ENCODE measurements at places on chromosomes 3 and 15. TPM values are rescaled to one million over a fixed set of nuclear protein-coding genes. Genes with fewer than 3 reads are reported as not detected.

- no peak for DNase-seq
Observed at GRCh38 chr15:49270541-49271421, 100.7 kb downstream of the GALK2 start.

DNA sequence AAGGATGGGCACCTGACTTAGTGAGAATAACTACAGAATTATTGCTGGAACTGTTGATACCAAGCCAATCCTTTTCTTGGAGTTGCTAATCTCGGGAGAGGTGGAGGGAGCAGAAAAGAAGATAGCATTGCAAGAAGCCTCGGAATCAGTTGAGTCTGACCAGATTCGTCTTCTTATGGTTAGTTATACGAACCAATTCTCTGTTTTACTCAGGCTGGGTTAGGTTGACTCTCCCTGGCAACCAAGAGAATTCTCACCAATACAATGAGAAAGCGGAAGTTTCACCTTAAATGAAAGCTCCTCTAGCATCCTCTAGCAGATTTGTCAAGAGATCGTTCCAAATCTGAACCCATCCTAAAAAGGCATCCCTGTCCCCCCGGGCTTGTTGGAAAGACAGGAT is 43.5 kb upstream of the UBE2E1 start:
- no peak for DNase-seq

- DNase-seq: no peak
Observed at GRCh38 chr3:161548301-161548700, 51.7 kb downstream of the OTOL1 start.

DNA sequence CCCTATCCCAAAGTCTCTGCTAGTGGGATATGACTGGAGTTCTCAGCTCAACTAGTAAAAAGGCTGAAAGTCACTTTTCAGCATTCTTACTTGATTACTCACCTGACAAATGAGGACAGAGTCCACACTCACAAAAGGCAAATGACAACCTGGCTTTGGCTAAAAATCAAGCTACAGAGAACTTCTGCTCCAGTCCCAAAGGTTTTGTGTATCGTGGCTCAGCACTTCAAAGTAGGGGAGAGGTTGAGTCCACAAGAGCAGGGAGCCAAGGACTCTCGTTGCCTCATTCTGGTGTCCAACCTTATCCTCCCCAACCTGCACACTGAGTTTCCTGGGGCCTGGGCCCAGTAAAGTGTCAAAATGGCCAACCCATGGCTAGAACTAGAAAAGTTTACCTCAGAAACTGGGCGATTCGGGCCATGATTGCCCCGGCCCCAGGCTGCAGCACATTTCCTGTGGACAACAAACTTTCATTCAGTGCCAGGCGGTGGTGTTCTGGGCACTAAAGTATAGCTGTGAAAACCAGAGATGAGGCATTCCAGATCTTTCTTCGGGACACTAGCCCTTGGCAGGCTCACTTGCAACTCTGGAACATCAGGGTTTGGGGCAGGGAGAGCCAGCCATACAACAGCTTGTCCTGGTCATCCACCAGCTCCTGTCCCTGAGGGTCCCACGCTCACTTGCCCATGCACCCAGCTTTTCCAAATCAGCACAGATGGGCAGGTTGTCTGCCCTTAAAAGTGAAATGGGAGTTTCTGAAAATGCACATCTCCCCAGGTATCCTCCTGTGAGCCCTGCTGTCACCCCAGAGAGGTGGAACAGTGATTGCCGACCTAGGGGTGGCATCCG is 3.1 kb downstream of the ACAA1 start:
- DNase-seq: no peak

DNA sequence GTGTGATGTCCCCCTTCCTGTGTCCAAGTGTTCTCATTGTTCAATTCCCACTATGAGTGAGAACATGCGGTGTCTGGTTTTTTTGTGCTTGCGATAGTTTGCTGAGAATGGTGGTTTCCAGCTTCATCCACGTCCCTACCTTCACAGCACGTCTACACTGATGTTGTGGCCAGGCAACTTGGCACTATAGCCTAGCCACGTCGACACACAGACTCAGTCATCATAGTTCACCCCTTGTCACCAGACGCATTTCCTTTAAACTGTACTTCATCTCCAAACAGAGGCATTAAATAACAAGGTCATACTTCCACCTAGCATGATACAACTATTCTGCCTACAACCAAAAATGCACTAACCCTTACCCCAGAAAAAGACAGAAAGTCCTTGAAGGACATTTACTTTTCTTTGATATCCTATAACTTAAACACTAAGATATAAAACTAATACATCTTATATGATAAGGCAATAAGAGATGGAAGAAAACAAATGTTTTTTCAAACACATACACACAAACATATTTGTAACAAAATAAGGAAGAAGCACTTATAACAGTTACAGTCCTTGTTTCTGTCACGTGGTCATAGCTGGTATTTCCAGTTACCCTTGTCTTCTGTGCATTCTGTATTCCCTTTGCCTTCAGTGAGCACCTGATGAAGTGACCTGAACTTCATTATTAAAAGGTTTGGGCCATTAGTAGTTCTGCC is 121.4 kb downstream of the KLF13 start:
- DNase-seq: no peak

DNA sequence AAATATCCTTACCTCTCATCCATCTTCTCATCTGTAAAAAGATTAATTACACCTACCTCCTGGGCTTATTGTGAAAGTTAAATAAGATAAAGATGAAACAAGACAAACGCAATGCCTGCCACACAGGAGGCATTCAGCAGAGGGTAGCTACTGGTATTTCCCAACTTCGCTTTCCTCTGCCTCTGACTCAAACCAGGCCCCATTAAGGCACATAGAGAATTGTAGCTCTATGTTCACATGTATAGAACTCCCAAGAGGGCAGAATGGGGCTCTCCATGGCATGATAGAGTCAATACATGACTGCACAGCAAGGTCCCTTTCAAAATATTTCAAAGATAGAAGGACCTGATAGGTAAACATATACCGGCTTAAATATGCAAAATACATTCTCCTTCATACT is 1.4 kb downstream of the LYSMD2 start:
- no peak for DNase-seq

DNA sequence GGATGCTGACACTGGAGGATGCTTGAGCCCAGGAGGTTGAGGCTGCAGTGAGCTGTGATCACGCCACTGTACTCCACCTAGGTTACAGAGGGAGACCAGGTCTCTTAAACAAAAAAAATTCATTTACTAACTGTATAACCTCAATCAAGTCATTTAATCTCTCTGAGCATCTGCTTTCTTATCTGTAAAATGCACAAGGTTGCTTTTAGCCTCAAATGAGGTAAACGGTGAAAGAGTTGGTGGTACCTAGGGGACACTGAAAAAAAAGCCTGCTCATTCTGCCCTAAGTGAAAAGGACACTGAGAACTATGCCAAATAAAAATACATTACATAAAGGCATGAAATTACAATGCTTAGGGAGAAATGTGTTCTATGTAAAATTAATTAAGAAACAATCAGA is 3.4 kb downstream of the PP2D1 start:
- no peak for DNase-seq

DNA sequence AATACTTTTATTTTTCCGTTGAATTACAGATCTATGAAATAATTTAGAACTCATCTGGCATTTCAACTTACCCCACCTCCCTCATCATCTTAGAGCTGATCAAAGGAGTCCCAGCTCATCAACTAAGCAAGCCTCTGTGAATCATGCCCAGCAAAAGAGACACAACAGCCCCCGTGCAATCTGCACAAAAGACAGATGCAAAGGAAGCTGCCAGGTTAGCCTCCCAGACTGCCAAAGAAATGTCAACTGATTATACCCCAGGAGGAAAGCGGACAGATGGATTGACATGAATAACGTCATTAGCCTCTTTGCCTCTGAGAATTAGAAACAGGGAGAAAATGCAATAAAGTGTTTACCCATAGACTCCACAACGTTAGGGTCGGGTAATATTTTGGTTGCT is 75.0 kb downstream of the GABRB3 start:
- no peak for DNase-seq

DNA sequence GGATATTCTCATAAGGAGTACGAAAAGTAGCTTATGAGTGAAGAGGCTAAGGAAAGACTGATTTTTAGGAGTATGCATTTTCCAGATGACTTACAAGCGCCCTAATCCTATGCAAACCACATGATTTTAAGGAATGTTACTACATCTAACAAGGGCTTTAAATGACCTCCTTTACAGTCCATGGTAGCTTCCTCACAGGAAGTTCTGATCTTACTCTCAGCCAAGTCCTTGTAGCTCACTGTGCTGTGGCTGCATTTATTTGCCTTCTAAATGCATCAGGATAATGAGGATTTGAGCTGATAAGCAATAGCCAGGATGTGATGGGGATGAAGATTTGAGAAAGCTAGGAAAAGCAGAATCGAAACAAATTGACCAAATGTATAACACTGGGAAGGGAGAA is 896.0 kb downstream of the MCTP2 start:
- DNase-seq: no peak

DNA sequence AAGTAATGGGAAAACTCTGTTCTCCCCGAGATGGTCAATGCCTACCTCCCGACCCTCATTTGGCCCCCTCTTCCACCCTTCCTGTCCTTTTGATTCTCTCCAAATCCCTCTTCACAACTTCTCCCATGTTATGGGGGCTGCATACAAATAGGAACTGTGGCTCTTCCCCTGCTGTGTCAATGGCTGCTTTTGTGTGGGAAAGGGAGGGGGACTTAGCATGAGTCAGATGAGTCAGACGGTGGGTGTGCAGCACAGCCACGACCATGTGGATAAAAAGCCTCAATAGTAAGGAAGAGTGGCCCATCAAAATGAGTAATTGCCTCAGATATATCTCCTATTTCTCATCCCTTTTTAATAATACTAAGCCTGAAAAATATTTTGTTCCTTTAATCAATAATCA is 31.9 kb downstream of the SPATA16 start:
- DNase-seq: no peak

GRCh38 chr3:53803124-53803815 is 42.9 kb downstream of the CHDH start:
- DNase-seq: no peak

DNA sequence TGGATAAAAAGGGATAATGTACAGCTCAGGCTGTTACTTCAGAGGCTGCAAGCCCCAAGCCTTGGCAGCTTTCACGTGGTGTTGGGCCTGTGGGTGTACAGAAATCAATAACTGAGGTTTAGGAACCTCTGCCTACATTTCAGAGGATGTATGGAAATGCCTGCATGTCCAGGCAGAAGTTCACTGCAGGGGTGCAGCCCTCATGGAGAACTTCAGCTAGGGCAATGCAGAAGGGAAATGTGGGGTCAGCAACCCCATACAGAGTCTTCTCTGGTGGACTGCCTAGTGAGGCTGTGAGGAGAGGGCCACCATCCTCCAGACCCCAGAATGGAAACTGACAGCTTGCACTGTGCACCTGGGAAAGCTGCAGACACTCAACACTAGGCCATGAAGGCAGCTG is 1350.3 kb downstream of the ROBO2 start:
- DNase-seq: no peak

DNA sequence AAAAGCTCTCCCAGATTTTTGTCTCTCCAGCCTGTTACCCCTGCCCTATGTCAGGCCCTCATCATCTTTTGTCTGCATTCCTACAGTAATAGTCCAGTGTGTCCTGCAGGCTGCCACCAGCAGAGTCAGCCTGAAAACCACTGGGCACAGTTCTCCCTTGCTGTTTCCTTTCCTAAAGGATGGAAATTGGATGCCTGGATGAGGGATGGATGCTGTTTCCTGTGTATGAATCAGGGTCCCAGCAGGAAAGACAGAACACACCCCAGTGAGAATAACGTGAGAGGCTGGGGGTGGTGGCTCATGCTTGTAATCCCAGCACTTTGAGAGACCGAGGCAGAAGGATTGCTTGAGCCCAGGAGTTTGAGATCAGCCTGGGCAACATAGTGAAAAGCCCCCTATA is 3.3 kb upstream of the SNX33 start:
- DNase-seq: no peak

DNA sequence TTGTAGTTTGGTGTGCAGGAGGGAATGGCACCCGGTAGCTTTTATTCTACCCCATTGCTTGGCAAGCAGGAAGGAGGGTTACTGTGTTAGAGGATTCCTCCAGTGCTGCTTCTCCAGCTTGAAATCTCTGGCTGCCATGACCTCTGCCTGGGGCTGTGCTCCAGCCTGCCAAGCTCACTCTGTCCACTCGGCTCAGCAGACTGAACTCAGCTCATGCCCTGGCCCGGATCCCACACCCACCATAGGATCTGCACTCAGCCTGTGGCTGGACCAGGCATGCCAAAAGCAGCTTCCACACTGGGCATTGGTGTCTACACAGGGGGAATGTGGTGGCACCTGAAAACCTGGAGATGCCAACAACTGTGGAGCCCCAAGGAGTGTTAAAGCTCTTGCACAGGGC is 26.3 kb downstream of the CLDN16 start:
- no peak for DNase-seq

- no peak for DNase-seq
Observed at GRCh38 chr3:193945143-193945542, 190.8 kb upstream of the HES1 start.

DNA sequence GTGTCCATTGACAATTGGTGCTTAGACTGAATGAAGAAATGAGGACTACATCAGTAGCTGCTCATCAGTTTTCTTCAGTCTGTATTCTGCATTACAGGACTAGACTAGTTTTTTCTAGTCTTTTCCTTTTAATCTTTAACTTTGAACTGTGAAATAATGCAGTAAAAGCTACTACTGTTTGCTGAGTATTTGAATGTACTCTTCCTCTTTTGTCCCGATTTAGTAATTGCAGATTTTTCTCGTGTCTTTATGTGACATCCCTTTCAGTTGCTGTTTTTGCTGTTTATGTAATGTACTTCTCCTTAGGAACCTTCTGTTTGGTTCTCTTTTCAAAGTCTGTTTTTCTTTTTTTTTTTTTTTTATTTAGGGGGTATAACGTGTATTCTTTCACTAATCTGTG is 17.4 kb downstream of the MFSD1 start:
- DNase-seq: no peak

DNA sequence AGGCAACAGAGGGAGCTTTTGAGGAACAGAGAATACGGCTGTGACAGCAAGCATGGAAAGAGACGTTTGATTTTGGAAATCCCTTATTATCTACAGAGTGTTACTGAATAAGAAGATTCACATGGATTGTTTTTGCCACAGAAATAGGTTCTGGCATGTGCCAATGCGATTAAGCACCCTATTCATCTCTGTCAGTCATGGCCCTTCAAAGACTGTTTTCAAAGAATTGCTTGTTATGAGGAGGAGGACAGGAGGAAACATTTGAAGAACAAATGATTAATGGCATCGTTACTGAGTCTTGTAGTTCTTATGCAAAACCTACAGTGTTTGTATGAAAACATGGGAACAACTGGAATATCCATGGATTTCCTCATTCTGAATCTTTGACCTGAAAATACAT is 86.2 kb downstream of the EPHA6 start:
- DNase-seq: no peak

ITPKA gene
- total RNA-seq: 0.35 TPM

ABHD17C gene
- 5.6 TPM for total RNA-seq

ABHD6 gene
- total RNA-seq: 4.1 TPM

SLC22A14 gene
- total RNA-seq: not detected

RBP2 gene
- not detected for total RNA-seq

POC1A gene
- total RNA-seq: 26.9 TPM

TNFSF10 gene
- 83.8 TPM for total RNA-seq

LRTM1 gene
- not detected for total RNA-seq

MRAS gene
- not detected for total RNA-seq

SYNPR gene
- not detected for total RNA-seq

TLR9 gene
- 0.65 TPM for total RNA-seq

SLC35G2 gene
- 0.12 TPM for total RNA-seq

CFAP100 gene
- not detected for total RNA-seq

RLBP1 gene
- not detected for total RNA-seq

FANCD2OS gene
- not detected for total RNA-seq

Data from activated CD4-positive, alpha-beta T cell treated with anti-CD3 and anti-CD28 coated beads, Interleukin-2, amount 10 ng/mL, durations not matched to agents 7 days and 5 days (primary cell).